PC-9 (cell line): ENCODE measurements at places on chromosomes 6 and 20. TPM values are rescaled to one million over a fixed set of nuclear protein-coding genes. Genes with fewer than 3 reads are reported as not detected.

The SPEF1 gene
- 2.6 and 2.7 TPM in 2 replicates for total RNA-seq

The ATF6B gene
- 87.2 and 102 TPM in 2 replicates for total RNA-seq

The BTN3A1 gene
- total RNA-seq: 28.3 and 30.4 TPM in 2 replicates

The TBCC gene
- total RNA-seq: 12.3 and 15.1 TPM in 2 replicates

DNA sequence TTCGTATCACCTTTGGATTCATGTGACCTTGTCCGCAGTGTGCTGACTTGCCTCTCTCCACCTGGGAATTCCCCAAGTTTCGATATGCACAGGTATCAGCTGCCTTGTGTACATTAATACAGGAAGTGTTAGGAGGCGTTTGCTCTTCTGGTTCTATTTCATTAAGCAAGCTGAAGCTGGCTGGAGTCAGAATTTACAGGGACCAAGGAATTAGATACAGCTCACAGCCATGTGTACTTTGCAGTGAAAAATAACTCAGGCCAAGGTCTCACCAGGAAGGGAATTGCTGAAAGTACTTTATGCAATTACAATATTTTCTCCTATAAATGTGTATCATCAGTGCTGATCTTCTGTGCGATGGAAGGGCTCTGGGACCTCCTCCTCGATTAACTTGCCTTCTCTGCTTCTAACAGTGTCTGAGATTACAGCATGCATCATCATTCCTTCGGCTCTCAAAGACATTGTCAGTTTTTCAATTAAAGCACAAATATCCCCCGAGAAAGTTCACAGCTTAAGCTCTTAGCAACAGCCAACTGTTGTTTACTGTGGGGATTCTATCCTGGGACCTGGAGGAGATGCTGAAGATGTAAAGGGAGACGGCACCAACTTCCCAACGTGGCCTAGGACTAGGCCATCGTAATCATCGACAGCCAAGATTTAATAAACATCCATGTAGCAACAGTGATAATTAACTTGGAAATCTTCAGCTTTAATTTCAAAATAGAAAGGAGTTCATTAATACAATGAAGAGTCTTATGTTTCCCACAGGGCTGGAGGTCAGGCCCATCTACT, 13.8 kb upstream of the TIAM2 start:
- DNase-seq: no peak
